ENCODE measurements at places on chromosomes 6 and 20.

- no peak for DNase-seq
These were observed 19.6 kb downstream of the RTN4IP1 start for GRCh38 chr6:106609699-106610098.

DNA sequence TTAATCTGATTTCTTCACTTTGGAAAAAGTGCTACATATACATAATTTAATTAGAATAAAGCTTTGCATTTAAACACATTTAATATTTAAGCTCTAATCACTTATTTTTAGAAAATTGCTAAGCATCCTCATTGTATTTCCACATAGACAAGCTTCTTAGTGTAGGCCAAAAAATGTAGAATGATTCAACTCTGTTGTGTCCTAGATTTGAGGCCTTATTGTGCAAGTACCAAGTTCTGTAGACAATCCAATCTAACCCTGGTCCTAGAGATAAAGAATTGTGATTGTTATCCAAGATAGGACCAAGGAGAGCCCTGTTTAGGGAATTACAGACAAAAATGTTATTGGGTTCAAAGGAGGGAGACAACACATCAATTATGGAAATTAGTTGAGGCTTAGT, 27.6 kb downstream of the MRAP2 start:
- DNase-seq: no peak

DNA sequence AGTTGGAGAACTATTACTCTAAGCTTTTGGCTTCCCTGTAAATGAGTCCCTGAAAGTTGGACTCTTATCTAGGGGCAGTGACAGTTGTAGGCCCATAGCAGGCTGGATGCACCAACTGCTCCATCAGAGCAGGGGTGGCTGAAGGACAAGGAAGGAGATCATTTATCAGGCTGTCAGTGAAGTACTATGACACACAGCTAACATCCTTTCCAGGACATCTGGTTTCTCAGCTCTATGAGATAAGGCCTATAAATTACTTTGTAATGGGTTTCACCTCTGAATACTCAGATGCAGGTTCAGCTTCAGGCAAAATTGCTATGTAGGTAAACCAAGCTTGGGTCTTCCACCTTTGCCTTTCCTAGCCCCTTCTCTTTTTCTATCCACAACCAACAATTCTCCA, 468.5 kb downstream of the KIF16B start:
- DNase-seq: no peak

DNA sequence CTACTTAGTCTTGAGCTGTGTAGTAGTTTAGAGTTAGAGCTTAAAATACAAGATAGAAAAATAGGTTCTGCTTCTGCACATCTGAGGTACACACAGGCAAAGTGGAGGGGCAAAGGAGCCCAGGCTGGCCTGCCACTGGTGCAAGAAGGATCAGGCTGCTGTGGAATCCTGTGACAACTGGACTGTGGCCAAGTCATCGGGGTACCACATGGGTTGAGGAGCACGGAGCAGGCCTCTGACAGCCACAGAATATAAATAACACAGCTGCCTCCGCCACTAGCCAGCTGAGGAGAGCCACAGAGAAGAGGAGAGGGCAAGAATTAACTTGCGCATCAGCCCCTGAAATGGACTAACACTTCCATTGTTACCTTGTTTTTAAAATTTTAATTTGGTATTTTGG, 206.0 kb upstream of the MARCKS start:
- no peak for DNase-seq

DNA sequence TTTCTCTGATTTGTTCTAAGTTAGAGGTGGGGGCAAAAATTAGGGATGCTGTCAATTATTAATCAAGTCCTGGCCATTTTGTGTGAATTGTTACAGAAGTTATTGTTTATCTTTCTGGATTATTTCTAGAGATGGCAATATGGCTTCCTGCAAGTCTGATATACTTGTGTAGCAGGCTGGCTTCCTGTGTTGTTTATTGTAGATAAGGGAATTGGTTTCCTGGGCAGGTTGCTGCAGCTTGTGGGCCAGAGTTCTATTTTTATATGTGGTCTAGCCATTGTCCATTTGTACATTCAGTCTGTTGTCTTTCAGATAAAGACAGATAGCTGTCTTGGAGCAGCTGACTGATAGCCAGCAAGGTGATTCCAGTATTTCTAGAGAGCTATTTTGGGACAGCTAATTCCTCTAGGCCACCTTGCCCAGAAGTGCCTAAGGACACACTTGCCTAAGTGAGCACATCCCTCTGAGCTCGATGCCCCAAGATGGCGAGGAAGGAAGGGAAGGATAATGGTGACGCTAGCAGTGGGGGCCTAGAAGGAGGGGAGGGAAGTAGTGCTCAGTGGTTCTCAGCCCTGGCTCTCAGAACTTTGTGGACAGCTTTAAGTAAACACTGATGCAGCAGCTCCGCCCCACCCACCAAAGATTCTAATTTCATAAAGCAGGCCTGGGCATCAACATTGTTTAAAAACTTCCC, 25.5 kb downstream of the DDO start:
- no peak for DNase-seq

All from posterior vena cava (tissue), 2 donors.